Activated CD4-positive, alpha-beta T cell treated with anti-CD3 and anti-CD28 coated beads, Interleukin-2, Interleukin-4, amounts not matched to agents 100 ng/mL and 50 ng/mL, durations not matched to agents 16 hours and 8 hours (primary cell): ENCODE measurements at places on chromosomes 4 and X.

DNA sequence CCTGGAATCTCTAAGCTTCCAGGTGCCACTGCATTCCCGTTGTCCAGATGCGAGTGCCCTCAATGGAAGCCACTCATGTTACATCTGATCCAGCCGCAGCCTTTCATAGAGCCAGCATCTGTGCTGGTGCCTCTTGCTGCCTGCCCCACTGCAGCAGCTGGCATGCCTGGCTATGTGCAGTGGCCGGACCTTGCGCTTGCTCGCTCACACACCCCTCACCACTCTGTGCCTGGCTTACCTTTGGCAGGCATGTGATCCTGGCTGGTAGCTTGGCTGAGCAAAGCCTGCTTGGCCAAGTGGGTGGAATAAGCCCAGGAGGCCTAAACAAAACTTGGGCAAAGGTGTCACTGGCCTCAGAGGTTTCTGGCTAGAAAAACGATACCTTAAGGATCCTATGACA lies 59.5 kb upstream of the CDKN2AIP start:
- DNase-seq = no peak

GRCh38 chr4:184747034-184747830 lies 13.3 kb upstream of the CENPU start:
- DNase-seq = no peak

DNA sequence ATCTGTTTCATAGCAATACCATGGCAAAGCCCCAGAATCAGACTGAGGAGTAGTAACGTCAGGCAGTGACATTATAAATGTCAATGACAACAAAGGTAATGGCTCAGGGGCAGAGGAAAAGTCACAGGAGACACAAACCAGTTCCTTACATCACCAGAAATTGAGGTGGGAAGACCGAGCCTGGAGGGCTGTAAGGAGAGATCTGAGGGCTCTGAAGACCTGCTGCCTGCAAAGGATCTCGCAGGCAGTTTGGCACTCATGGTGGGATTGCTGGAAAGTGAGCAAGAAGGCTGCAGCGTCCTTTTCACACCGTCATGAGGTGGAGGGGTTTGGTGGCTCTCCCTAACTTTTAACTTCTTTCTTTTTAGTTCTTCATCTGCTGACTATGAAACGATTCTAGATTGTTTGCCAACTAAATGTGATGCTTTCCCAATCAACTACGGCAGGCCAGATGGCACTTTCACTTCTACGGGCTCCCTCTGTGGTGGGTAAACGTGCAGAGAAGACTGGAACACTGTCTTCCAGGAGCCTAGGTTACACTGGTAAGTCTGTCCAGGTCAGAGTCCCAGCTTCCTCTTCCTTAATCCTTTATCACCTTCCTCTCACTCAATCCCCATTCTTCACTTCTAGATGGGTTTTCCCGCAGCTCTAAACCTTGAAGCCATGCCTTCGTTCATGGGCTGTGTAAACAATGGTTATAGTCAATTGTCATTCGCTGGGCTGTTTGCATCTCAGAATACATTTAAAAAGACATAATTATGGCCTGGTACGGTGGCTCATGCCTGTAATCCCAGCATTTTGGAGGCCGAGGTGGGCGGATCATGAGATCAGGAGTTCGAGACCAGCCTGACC lies 58.2 kb downstream of the TBC1D9 start:
- no peak for DNase-seq

GRCh38 chrX:115413246-115413878 lies 123.8 kb downstream of the LUZP4 start:
- DNase-seq = no peak

- peak; percentile 28 for DNase-seq
These were observed 9.6 kb downstream of the BMP3 start for GRCh38 chr4:81040012-81040659.

DNA sequence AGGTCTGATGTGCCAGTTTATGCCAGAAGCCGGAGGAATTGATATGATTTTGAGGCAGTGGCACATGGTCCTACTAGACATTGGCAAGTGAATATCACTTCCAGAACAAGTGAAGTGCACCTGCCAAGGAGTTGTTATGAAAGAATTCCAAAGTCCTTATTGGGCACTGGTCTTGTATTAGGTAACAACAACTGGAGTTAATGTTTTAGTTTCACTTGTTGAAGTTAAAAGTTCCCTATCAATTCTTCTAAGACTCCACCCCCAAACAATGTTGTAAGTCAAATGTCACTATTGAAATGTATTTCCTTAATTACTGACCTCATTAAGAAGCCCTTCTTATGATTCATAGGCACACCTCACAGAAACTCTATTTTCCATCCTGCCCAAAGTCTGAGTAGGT lies 3.1 kb downstream of the TET2 start:
- no peak for DNase-seq

DNA sequence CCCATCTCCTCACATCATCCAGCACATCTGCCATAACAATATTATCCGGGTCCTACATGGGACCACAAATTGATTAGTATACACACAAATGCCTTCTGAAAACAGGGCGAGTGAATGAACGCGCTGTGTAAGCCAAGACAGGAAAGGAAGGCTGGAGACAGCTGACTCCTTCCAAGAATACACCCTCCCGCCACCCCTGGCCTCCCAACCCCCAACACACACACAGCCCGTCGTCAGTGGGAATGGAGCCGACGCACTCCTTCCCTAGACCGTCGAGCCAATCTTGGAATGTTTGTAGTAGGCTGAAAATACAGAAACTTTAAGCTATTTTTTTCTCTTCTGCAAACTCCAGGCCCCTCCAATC lies 319 bp upstream of the MAGEH1 start:
- no peak for DNase-seq

GRCh38 chrX:119784747-119785446 lies 6.5 kb downstream of the RPL39 start:
- peak; percentile 61 for DNase-seq

DNA sequence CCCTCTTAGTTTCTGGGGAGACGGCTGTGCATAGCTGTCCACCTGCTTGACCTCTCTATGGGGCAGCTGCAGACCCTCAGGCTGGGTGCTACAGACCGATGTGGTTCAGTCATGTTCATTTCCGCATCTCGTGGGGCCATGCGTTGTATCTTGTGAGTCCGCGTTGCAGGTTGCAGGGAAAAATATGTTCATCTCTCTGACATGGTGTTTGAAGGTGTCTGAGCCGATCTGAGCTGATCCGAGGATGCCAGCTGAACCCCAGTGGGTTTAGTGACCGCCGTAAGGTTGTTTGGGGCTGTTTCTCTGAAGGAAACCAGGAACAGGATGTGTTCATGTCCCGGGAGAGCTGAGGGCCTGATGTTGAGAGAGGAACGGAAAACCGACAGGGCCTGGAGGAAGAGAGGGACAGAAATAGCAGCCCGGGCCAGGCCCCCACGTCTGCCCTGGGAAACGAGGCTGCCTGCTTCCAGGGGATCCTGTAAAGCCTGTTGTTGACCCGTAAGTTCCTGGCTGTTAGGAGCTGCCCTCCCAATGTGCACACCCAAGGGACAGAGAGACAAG lies 9.8 kb upstream of the P2RY8 start:
- DNase-seq = no peak

DNA sequence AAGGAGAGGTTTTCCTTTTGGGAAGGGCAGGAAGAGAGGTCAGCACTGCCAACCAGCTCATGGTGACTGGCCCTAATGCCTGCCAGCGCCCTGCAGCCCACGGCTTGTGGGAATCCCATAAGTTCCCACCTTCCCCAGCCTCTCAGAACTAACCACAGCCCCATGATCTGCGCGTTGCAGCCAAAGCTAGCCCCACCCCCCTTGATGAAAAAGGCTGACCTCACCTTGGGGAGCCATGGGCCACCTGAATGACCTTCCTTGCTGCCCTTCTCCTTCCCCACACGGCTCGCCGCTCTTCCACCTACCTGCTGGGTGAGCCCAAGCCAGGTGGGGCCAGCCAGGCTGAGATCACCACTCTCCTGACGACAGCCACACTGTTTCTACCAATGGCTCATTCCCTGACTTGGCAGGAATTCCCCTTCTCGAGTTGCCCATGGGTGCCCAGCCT lies 3.9 kb upstream of the ELF4 start:
- no peak for DNase-seq

DNA sequence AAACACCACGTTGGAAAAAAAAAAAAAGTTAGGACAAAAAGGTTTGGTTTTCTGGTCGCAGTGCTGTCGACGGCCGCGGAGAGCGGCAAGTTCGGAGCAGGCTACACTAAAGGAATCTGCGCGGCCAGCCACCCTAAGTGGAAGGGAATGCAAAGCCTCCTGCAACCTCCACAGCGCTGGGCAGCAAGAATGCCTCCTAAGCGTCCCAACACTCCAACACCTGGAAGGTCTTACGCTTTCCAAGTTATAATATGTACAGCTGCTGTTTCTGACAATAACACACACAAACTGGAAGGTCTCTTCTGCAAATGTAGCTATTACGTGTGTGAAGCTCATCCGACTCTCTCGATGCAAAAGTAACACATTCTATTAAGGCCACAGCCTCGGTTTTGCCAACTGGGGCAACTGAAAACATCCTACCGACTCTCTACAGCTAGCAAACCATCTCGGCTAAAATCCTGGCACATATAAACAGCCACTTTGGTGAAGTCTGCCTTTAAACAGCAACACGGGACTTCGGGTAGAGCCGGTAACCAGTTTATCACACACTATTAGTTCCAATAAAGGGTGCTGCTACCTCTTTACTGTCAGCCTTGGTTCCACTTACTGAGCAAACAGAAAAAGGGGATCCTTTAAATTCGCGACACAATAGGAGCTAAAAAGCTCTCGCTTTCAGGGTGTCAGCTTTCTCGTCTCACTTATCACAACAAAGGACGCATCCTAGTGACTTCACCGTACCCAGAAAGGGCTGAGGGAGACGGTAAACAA lies 895 bp downstream of the SMIM14 start:
- DNase-seq = no peak

DNA sequence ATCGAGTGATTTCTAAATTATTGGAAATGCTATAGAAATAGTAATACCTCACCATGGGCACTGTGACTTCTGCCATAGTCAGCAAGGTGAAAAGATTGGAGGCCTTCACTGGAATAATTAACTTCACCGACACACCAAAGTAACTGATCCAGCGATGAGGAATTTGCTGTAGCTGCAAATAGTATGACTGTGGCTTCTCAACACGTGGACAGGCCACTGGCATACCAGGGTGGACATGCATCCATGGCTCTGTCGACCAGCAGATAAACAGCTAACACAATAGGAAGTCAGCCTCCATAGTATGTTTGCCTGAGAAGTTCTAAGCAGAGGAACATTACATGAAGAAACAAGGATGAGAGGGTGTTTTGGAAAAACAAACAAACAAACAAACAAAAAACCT lies 10.9 kb upstream of the FAT4 start:
- DNase-seq = no peak

GRCh38 chrX:149036086-149036485 lies 469.0 kb downstream of the IDS start:
- no peak for DNase-seq

DNA sequence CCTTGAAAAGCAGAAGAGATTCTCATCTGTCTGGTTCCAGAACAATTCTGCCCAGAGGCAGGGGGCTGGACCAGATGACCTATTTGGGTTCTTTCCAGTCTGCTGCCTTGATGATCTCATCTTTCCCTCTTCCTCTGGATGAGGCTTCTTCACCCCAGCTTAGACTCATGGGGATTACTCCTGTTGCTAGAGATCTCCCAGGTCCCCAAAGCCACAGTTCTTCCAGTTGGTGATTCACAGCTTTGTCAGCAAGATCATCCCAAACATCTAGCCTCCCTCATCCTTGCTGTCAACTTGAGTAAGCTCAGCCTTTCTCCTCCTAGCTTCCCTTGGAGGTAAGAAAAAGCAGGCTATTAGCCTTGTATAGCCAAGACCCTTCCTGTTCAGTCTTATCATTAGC lies 64.2 kb upstream of the PJA1 start:
- DNase-seq = no peak

GRCh38 chr4:5787311-5787710 lies 76.3 kb downstream of the EVC start:
- no peak for DNase-seq

DNA sequence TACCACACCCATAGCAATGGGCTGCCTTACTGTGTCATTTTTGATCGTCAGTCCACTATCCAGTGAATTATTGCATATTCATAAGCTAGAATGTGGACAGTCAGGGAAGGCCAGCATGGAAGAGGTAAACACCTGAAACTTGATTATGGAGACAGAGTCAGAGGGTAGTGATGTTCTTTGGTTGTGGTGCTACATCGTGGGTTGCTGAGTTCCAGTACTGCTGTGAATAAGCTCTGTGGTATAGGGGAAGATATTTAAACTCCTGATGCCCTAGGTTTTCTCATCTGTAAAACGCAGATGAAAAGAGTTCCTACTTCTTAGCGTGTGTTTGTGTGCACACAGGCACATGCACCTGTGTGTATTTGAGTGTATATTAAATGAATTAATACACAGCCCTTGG lies 69.9 kb downstream of the CPE start:
- DNase-seq = no peak

GRCh38 chrX:153474718-153475117 lies 4.3 kb upstream of the HAUS7 start:
- DNase-seq = peak; percentile 2

DNA sequence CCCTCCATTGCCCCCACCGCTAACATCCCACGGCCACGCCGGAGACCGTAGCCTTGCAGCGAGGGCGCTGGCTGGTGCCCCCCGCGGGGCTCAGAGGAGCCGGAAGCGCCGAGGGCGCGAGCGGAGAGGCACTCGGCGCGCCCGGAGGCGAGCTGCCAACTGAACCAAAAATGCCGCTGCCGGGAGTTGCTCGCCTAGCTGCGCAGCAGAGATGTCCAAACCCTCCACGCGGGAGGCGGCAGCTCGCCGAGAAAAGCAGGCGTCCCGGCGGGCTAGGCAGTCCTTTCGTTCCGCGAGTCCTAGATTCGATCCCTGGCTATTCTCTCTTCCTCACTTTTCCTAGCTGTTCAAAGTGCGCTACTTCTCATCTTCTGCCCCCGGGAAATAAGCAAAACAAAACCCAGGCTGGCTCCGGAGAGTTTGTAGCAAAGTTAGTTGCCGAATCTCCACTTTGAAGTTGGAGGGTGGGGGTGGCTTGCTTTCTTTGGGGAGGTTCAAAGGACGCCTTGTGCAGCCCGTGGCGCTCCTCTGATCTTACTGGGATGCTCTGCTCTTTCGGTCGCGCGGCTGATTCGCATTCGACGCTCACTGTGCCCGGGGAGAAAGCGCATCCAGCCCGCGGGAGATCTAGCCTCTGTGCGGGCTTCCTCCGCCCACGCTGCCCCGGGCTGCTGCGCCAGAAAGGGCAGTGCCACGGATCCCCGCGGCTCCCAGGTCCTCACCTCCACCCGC lies 723 bp downstream of the NKX6-1 start:
- DNase-seq = no peak

GRCh38 chrX:140713174-140713539 lies 3.6 kb downstream of the LINC00632 start:
- peak; percentile 1 for DNase-seq

GRCh38 chrX:140764401-140764919 lies 54.9 kb downstream of the LINC00632 start:
- peak; percentile 20 for DNase-seq
